AG04450 (cell line): ENCODE measurements at places on chromosomes 7 and 10.

- no peak for DNase-seq
These were observed 176.7 kb downstream of the ADARB2 start for GRCh38 chr10:1560535-1561192.

DNA sequence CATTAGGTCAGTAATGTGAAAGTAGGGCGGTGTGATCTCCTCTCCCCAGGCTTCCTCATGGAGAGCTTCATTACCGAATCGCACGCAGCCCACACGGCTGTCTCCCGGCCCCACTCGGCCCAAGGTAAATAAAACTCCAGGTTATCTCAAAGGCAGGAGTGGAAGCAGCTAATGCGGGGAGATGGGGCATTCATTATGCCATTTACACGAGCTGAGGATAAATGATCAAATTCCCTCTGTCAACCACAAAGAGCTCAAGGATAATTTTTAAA is 93.5 kb downstream of the ADARB2 start:
- DNase-seq = no peak

DNA sequence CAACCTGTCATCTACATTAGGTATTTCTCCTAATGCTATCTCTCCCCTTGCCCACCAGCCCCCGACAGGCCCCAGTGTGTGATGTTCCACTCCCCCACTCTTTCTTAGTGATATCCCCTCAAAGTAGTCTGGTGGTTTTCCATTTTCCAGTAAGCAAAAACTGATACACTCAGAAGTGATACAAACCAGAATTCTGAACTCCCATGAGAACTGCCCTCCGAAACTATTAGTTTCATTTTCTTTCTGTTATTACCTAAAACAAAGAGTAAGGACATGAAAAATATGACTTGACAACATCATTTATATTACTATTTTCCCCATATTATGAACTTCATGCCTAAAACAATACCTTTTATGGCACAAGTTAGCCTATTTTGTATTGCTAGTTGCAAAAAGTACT is 175.0 kb downstream of the OTUD1 start:
- DNase-seq = no peak

DNA sequence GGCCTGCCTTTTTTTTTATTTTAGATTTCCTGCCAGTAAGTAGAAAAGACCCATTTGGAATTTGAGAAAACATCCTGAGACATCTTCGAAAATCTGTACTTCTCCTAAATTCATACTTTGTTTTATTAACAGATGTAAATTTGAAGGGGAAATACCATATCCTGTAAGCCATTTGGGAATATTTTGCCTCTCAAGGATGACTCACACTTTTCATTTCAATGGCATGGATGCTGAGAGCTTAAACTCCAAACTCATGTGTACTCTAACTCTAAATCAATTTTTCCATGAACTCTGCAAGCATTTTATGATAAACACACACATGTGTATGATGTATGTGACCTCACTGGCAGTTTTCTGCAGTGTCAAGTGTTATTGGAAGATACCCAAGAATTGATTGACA is 89.0 kb downstream of the SEMA3A start:
- DNase-seq = no peak

DNA sequence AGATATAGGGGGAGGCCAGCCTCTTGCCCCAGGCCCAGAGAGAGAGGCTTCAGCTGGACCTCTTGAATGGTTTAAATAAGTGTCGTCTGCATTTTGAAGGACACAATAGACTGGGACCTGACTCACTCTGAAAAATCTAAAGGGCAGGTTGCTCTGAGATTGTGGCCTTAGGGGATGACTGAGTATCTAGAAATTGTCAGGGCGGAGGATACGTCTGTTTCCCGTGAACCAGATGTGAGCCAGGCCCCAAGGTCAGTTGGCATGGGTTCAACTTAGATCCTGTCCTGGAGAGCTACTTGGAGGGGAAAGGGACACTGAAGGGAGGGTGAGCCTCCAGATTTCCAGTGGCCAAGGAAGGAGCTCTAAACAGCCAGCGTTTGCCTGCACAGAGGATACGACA is 110.2 kb downstream of the CHN2 start:
- no peak for DNase-seq
